ENCODE measurements at places on chromosomes 11 and 22.

DNA sequence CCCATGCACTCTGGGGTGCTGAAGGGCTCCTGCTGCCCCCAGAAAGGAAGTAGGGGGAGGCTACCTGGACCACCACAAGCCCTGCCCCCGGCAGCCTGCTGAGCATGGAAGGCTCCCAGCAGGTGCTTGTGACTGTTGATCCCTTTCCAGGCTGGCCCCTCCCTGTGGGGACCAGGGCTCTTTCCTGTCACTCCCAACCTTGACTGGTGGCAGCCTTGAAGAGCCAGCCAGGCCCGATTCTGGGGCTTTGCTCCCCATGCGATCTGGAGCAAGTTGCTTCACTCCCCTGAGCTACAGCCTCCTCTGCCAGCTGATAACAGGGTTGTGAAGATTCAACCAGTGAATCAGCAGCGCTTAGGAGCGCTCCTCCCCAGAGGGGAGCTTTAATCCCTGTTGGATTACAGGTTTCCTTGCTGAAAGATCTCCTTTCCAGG, 4.6 kb upstream of the CST6 start:
- no peak overlapping the region for H3K4me3 ChIP-seq
- no peak overlapping the region for H3K27ac ChIP-seq
- H3K36me3 ChIP-seq = peaks cover 31% of the 10 kb centered on the region

DNA sequence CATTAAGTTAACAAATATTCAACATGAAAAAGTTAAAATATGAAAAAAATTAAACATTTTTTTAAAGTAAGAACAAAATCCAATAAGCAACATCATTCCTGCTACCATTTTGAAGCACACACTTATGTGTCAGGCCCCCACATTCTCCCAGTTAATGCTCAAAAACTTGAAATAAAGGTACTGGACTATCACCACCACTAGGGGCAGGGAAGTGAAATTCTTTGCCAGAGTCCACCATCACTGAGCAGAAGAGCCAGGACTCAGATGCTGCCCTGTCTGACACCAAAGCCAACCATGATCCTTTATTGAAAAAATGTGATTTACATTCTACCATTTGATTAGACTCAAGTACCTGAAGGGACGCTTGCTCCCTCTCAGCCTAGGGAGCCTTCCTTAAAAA, 39.1 kb downstream of the PITPNB start:
- no peak overlapping the region for H3K4me3 ChIP-seq
- no peaks in the 10 kb centered on the region for H3K27me3 ChIP-seq
- H3K4me1 ChIP-seq = peaks cover 17% of the 10 kb centered on the region
- DNase-seq = no peak
- peaks cover 6% of the 10 kb centered on the region for H3K36me3 ChIP-seq

GRCh38 chr11:115257678-115258077, 246.5 kb downstream of the CADM1 start:
- no peak for DNase-seq
- H3K27ac ChIP-seq = no peak overlapping the region
- H3K4me1 ChIP-seq = peaks cover 6% of the 10 kb centered on the region
- no peaks in the 10 kb centered on the region for H3K27me3 ChIP-seq
- H3K4me3 ChIP-seq = no peak overlapping the region

DNA sequence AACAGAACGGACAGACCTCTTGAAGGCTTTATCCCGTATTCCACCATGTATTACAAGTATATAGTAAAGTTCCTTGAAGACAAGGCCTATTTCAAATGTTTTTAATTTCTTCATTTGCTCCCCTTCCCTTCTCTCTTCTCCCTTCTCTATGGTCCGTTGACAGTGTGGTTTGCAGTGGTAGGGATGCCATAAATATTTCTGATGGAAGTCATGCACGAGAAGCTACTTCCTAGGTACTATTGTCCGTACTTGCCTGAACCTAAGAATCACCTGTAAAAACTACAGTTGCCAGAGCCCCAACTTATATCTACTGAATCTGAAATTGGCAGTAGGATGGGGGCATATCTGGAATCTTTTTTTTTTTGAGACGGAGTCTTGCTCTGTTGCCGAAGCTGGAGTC, 2.8 kb downstream of the PISD start:
- DNase-seq = no peak
- peaks cover 2% of the 10 kb centered on the region for H3K36me3 ChIP-seq
- H3K4me3 ChIP-seq = no peak overlapping the region
- peaks cover 11% of the 10 kb centered on the region for H3K4me1 ChIP-seq
- H3K27ac ChIP-seq = no peak overlapping the region

DNA sequence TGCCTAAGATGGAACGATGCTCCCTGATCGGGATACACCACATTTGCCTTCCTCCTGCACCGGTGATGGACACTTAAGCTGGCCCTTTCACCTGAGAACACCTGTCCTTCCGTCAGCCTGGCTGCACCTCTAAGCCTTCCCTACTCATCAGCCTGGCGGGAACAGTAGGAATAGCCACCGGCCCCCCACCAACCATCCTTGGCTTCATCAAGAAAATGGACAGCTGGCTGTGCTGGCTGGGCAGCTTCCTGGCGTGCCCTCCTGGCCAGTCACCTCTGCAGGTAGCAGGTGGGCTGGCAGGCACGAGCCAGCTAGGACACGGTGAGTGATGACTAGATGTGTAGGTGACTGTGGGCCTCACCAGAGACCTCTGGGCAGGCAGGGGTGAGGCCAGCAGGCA, 142.8 kb downstream of the CTTN start:
- H3K4me1 ChIP-seq = peaks cover 25% of the 10 kb centered on the region
- H3K4me3 ChIP-seq = no peak overlapping the region
- H3K27ac ChIP-seq = no peak overlapping the region
- no peaks in the 10 kb centered on the region for H3K27me3 ChIP-seq
- no peak for DNase-seq
- peaks cover 7% of the 10 kb centered on the region for H3K36me3 ChIP-seq

DNA sequence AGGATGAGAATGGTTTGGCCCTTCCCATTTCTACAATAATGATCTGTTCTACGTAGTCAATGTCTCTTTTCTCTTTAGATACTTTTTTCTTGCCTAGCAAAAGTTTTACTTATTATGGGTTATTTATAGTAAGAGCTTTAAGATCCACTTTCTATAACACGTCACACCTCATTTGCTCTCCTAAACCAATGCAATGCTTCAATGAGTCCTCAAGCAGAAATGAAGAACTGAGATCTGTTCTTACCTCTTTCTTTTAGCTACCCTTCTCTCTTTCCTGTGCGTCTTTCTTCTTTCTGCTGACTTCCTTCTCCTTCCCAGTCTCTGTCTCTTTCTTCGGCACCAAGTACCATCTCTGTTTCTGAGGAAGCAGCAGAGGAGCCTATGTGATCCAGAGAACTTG, 61.8 kb downstream of the SNX19 start:
- no peak overlapping the region for H3K27ac ChIP-seq
- no peak for DNase-seq
- H3K36me3 ChIP-seq = no peaks in the 10 kb centered on the region
- no peaks in the 10 kb centered on the region for H3K27me3 ChIP-seq
- H3K4me1 ChIP-seq = no peaks in the 10 kb centered on the region

DNA sequence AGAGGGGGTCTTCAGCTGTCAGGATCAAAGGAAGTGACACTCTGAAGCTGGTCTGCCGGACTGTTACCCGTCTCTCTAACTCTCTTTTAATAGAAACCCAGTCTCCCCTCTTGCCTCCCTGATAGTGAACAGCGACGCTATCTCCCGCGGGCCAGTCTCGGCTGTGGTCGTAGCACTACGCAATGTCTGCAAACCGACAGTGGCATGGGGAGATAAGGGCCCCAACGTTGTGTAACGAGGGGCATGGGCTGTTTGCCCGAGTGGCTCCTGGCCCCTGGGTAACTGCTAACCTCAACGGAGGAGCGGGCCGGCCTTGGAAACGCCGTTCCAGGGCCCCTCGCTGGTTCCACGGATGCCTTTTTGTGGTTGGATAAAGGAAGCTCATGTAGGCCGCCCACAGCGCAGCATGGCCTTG, 23.3 kb downstream of the ZBTB16 start:
- DNase-seq = no peak
- no peak overlapping the region for H3K4me3 ChIP-seq
- peaks cover 37% of the 10 kb centered on the region for H3K4me1 ChIP-seq
- no peak overlapping the region for H3K27ac ChIP-seq

- no peak for DNase-seq
- H3K4me3 ChIP-seq = no peak overlapping the region
- H3K4me1 ChIP-seq = peaks cover 13% of the 10 kb centered on the region
- no peak overlapping the region for H3K27ac ChIP-seq
- peaks cover 4% of the 10 kb centered on the region for H3K36me3 ChIP-seq
Observed at GRCh38 chr11:19879307-19880087, 166.9 kb downstream of the NAV2 start.

DNA sequence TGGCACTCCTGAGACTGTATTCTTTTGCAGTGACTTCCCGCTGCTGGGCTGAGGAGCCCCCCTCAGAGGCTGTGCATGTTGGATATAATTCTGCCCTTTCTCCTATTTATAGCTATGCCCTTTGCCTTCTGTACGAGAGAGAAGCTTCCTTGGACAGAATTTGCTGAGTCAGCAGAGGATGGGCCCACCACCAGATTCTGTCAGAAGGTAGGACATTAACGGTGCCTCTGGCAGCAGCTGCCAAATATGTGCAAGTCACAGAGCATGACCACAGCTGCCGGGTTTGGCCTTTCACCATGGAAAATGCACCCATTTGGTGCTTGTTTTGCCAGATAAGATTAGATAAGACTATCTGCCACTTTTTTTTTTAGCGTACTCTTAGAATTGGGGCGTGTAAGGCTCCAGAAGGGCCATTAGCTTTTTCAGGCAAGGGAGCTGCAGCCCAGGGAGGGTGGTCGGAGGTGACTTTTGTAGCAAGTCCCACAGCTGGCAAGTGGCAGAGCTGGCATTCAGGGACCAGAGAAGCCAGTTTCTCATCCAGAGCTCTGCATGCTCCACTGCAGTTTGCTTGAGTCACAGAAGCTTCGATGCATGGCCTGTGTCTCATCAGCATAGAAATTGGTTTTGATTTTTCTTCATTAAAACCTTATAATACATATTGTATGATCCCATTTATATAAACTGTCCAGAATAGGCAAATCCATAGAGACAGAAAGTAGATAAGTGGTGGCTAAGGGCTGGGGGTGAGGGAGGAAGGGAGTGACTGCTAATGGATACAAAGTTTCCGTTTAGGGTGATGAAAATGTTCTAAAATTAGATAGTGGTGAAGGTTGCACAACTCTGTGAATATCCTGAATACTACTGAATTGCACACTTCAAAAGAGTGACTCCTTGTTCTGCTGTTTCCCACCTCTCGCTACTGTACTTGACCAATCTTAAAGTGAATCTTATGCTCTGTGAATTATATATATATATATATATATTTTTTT, 15.8 kb downstream of the UPB1 start:
- no peak overlapping the region for H3K27ac ChIP-seq
- peaks cover 15% of the 10 kb centered on the region for H3K4me1 ChIP-seq
- no peaks in the 10 kb centered on the region for H3K36me3 ChIP-seq
- no peak overlapping the region for H3K4me3 ChIP-seq
- no peak for DNase-seq
- no peaks in the 10 kb centered on the region for H3K27me3 ChIP-seq

DNA sequence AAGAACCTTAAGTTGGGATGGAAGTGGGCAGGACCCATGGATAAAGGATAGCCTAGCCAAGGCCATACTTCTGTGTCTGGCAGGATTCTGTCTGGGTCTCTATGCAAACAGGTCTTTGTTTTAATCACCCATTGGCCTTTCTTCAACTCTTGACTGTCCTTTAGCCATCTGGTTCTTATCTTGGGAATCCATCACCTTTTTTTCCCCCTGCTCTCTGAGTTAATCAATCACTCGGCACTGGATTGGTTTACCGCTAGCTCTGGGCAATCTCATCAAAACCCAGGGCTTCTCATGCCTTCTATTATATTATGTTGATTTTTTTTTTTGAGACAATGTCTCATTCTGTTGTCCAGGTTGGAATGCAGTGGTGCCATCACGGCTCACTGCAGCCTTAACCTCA, 1.8 kb upstream of the RNF169 start:
- no peaks in the 10 kb centered on the region for H3K36me3 ChIP-seq
- no peaks in the 10 kb centered on the region for H3K27me3 ChIP-seq
- peaks cover 8% of the 10 kb centered on the region for H3K4me1 ChIP-seq
- no peak overlapping the region for H3K4me3 ChIP-seq

GRCh38 chr11:102111787-102112508, 1.7 kb downstream of the YAP1 start:
- H3K4me1 ChIP-seq = peaks cover 12% of the 10 kb centered on the region
- H3K27ac ChIP-seq = peak overlapping the region; percentile 98
- no peaks in the 10 kb centered on the region for H3K36me3 ChIP-seq
- peak overlapping the region; percentile 90 for H3K4me3 ChIP-seq

- no peak overlapping the region for H3K27ac ChIP-seq
- H3K27me3 ChIP-seq = no peaks in the 10 kb centered on the region
- no peak for DNase-seq
- no peak overlapping the region for H3K4me3 ChIP-seq
Observed at GRCh38 chr11:69115586-69116560, 39.9 kb upstream of the SMIM38 start.

- no peaks in the 10 kb centered on the region for H3K27me3 ChIP-seq
- H3K4me3 ChIP-seq = no peak overlapping the region
- H3K4me1 ChIP-seq = no peaks in the 10 kb centered on the region
- DNase-seq = no peak
- H3K27ac ChIP-seq = no peak overlapping the region
- H3K36me3 ChIP-seq = no peaks in the 10 kb centered on the region
Observed at GRCh38 chr11:24531528-24531927, 34.7 kb downstream of the LUZP2 start.

DNA sequence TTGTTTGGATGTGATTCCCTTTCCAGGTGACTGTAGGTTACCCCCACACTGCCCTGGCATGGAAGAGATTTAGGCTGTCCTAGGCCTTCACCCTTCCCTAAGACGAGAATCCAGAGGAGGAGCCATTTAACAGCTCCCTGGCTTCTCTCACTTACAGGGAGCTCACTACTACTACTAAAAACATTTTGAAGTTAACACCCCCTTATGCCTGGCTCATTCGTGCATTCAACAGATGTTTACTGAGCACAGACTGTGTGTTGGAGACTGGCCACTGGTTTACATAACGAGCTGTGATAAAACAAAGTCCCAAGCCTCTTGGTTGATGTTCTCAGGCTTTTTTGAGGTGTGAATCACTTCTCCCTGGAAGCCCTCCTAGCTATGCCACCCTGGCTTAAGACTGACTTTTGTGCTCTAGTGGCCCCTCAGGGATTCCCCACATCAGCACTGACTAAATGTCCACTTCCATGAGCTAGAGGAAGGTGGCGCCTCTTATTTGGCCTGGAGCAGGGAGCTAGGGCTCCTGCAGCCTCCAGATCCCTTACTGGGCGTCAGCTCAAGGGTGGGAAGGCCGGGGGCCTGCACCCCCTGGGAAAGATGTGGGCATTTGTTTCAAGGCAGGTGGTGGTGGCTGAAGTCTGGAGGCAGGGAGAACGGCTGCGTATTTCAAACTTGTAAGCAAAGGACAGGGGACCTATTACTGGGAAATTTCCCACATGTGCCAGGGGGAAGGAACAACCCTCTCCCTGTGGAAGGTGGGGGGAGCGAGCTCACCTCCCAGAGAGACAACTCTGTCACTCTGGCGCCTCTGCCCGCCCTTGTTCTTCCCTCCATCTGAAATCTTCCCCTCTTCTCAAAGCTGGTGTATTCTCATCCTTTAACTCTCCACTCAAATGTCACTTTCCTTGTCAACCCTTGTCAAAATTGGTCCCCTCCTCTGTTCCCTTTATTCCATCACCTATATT, 19.4 kb upstream of the MALAT1 start:
- H3K36me3 ChIP-seq = no peaks in the 10 kb centered on the region
- DNase-seq = peak; percentile 57
- peak overlapping the region; percentile 99 for H3K27ac ChIP-seq
- no peaks in the 10 kb centered on the region for H3K27me3 ChIP-seq
- peak overlapping the region; percentile 26 for H3K4me3 ChIP-seq
- peaks cover 40% of the 10 kb centered on the region for H3K4me1 ChIP-seq

Measured in spinal cord (tissue), 10 donors.